Ascending aorta (tissue), 2 donors: ENCODE measurements at places on chromosomes 4 and X.

GRCh38 chr4:139763672-139764071 is 98.1 kb downstream of the MGST2 start:
- H3K27me3 ChIP-seq: no peaks in the 10 kb centered on the region
- no peak overlapping the region for H3K4me3 ChIP-seq
- H3K36me3 ChIP-seq: no peaks in the 10 kb centered on the region
- no peak overlapping the region for H3K27ac ChIP-seq

- DNase-seq: no peak
- H3K4me1 ChIP-seq: no peaks in the 10 kb centered on the region
- no peak overlapping the region for H3K4me3 ChIP-seq
- no peaks in the 10 kb centered on the region for H3K27me3 ChIP-seq
- H3K27ac ChIP-seq: no peak overlapping the region
- H3K36me3 ChIP-seq: no peaks in the 10 kb centered on the region
These were observed 106.7 kb downstream of the ARHGAP6 start for GRCh38 chrX:11558972-11559371.

DNA sequence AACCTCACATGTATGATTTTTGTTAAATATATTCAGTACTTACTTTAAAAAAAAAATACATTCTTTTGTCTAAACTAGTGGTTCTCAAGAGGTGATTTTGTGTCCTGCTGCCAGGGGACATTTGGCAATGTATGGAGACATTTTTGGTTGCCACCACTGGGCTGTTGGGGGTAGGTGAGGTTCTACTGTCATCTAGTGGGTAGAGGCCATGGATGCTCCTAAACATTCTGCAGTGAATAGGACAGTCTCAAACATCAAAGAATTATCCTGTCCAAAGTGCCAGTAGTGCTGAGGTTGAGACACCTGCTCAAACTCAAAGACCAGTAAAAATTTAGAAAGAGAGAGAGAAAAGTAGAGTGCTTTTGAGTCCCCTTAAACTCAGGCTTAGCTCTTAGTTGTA is 32.9 kb upstream of the PGM2 start:
- H3K27ac ChIP-seq: no peak overlapping the region
- no peaks in the 10 kb centered on the region for H3K36me3 ChIP-seq
- no peaks in the 10 kb centered on the region for H3K27me3 ChIP-seq
- no peaks in the 10 kb centered on the region for H3K4me1 ChIP-seq
- no peak for DNase-seq

- no peaks in the 10 kb centered on the region for H3K36me3 ChIP-seq
- no peak overlapping the region for H3K4me3 ChIP-seq
- no peaks in the 10 kb centered on the region for H3K27me3 ChIP-seq
These were observed 103.2 kb upstream of the CITED1 start for GRCh38 chrX:72408885-72409284.

- H3K4me3 ChIP-seq: no peak overlapping the region
- H3K27ac ChIP-seq: no peak overlapping the region
- H3K27me3 ChIP-seq: no peaks in the 10 kb centered on the region
- H3K36me3 ChIP-seq: no peaks in the 10 kb centered on the region
- no peak for DNase-seq
These were observed 982.4 kb upstream of the HS3ST1 start for GRCh38 chr4:12411072-12411471.

GRCh38 chrX:136162827-136163570 is 15.7 kb downstream of the FHL1 start:
- peaks cover 13% of the 10 kb centered on the region for H3K4me1 ChIP-seq
- no peaks in the 10 kb centered on the region for H3K36me3 ChIP-seq
- H3K4me3 ChIP-seq: no peak overlapping the region
- DNase-seq: no peak
- peak overlapping the region; percentile 80 for H3K27ac ChIP-seq
- H3K27me3 ChIP-seq: no peaks in the 10 kb centered on the region

GRCh38 chrX:6674734-6675133 is 139.8 kb upstream of the VCX3A start:
- no peak for DNase-seq
- no peak overlapping the region for H3K4me3 ChIP-seq
- no peaks in the 10 kb centered on the region for H3K27me3 ChIP-seq
- no peaks in the 10 kb centered on the region for H3K36me3 ChIP-seq
- H3K27ac ChIP-seq: no peak overlapping the region

DNA sequence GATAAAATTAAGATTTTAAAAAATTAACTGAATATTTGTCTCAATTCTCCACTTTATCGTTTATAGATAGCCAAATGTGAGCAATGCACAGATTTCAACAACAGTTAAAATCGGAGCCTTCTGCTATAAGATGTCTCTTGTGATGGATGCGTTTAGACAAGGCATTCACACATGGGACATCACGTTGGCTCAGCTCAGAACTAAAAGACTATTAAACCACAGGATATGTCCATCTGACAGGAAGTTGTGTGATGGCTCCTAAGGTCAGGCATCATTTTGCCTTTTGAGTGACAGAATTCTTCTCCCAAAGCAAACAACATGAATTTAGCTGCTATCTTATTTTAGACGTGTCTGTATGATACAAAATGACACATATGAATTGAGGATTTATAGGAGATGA is 17.3 kb upstream of the VCX3B start:
- no peak overlapping the region for H3K27ac ChIP-seq
- no peaks in the 10 kb centered on the region for H3K27me3 ChIP-seq
- DNase-seq: no peak
- H3K4me1 ChIP-seq: no peaks in the 10 kb centered on the region
- no peaks in the 10 kb centered on the region for H3K36me3 ChIP-seq

- H3K4me3 ChIP-seq: no peak overlapping the region
- no peaks in the 10 kb centered on the region for H3K27me3 ChIP-seq
- no peak for DNase-seq
- no peak overlapping the region for H3K27ac ChIP-seq
- no peaks in the 10 kb centered on the region for H3K36me3 ChIP-seq
These were observed 4.3 kb downstream of the QRFPR start for GRCh38 chr4:121376556-121376955.

- no peak for DNase-seq
- H3K27ac ChIP-seq: no peak overlapping the region
- H3K36me3 ChIP-seq: no peaks in the 10 kb centered on the region
- H3K27me3 ChIP-seq: no peaks in the 10 kb centered on the region
- no peaks in the 10 kb centered on the region for H3K4me1 ChIP-seq
These were observed 7.4 kb upstream of the NFKB1 start for GRCh38 chr4:102493794-102494193.

DNA sequence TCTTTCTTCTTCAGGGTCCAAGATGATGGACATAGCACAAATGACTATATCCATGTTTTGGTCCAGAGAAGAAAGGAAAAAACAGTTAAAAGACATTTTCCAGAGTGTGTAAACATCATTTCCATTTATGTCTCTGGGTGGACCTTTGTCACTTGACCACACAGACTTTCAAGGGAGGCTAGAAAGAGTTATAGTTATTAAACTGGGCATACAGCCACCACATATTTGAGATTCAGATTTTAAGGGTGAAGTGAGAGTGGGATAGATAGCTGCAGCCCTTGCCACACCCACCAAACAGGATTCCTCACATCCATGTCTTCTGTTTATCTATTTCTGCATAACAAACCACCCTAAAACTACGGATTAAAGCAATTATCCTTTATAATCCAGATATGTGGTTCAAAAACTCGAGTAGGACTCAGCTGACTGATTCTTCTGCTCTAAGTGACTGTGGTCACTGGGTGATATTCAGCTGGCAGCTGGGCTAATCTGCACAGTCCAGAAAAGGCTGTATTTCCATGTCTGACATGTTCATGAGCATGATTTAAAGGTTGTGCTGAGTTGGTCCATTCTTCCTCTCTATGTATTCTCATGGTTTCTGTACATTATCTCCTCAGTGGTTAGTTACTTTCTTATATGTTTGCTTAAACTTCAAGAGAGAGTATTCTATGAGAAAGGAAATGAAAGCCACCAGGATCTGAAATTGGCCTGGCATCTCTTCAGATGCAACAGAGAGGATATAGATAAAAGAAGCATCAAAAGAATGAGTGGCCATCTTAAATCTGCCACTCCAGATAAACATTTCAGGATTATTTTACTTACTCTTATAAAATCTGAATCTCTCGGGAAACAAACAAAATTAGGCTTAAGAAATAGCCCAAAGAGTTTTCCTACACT is 459.8 kb upstream of the CTSO start:
- H3K4me3 ChIP-seq: no peak overlapping the region
- H3K27me3 ChIP-seq: no peaks in the 10 kb centered on the region
- DNase-seq: no peak
- H3K27ac ChIP-seq: no peak overlapping the region
- H3K36me3 ChIP-seq: no peaks in the 10 kb centered on the region
- H3K4me1 ChIP-seq: no peaks in the 10 kb centered on the region

- H3K27ac ChIP-seq: no peak overlapping the region
- H3K4me3 ChIP-seq: no peak overlapping the region
- no peaks in the 10 kb centered on the region for H3K27me3 ChIP-seq
These were observed 32.7 kb upstream of the TMEM150C start for GRCh38 chr4:82594456-82594855.

- no peaks in the 10 kb centered on the region for H3K4me1 ChIP-seq
- no peaks in the 10 kb centered on the region for H3K27me3 ChIP-seq
These were observed 11.2 kb upstream of the ELF4 start for GRCh38 chrX:130121505-130121800.

- no peak overlapping the region for H3K4me3 ChIP-seq
- H3K27ac ChIP-seq: no peak overlapping the region
- H3K36me3 ChIP-seq: no peaks in the 10 kb centered on the region
These were observed 4.6 kb upstream of the ANTXR2 start for GRCh38 chr4:80077639-80078038.

GRCh38 chrX:136656361-136656964 is 8.5 kb downstream of the CD40LG start:
- no peak overlapping the region for H3K27ac ChIP-seq
- no peak overlapping the region for H3K4me3 ChIP-seq
- DNase-seq: no peak
- H3K27me3 ChIP-seq: no peaks in the 10 kb centered on the region
- H3K36me3 ChIP-seq: no peaks in the 10 kb centered on the region

DNA sequence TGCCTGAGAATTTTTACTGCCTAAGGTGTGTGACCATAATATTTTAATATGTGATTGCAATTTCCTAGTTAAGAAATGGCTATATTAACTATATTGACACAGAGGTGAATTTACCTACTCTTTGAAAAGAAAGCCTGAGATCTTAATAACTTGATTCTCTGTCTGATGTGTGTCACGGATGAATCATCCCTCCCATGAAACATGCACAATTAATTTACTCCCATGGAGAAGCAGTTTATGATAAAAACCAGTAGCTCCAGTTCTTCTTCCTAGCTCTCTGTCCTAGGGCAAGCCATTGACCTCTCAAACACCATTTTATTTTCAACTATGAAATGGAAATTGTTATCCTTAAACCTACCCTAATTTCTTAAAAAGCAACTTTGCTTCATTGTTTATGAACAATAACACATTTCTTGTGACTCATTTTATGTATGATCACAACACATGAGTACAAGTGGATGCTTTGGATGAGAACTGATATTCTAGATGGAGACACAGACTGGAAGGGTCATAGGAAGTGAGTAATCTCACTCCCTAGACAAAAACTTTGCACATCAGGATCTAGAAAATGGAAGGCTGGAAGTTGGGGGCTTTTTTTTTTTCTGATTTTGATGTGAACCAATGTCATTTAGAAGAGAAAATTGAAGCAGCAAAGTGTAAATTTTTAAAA is 438.3 kb downstream of the GPAT3 start:
- no peaks in the 10 kb centered on the region for H3K27me3 ChIP-seq
- no peak for DNase-seq
- H3K4me1 ChIP-seq: no peaks in the 10 kb centered on the region
- no peak overlapping the region for H3K27ac ChIP-seq
- H3K4me3 ChIP-seq: no peak overlapping the region

DNA sequence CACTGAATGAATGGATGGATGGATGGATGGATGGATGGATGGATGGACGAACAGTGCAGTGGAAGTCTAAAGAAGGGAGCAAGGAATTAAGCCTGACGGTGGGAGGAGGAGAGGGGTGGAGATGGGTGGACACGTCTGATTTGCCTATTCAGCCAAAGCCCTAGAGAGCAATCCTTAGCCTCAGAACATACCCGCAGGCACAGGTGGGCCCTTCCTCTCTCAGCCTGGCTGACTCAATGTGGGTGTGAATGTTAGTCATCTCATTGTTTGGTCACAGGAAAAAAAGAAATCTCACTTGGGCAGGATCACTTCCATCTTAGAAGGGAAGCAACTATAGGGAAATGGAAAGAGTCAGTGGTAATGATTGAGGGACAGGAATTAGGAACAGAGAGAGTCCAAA is 165.9 kb downstream of the PJA1 start:
- H3K27ac ChIP-seq: no peak overlapping the region
- DNase-seq: no peak
- H3K36me3 ChIP-seq: no peaks in the 10 kb centered on the region
- no peaks in the 10 kb centered on the region for H3K27me3 ChIP-seq
- no peak overlapping the region for H3K4me3 ChIP-seq

GRCh38 chr4:48665555-48666186 is 114.4 kb downstream of the FRYL start:
- H3K4me1 ChIP-seq: peaks cover 2% of the 10 kb centered on the region
- no peak for DNase-seq
- no peaks in the 10 kb centered on the region for H3K36me3 ChIP-seq
- H3K27me3 ChIP-seq: no peaks in the 10 kb centered on the region
- H3K27ac ChIP-seq: no peak overlapping the region
- H3K4me3 ChIP-seq: no peak overlapping the region

- no peak overlapping the region for H3K27ac ChIP-seq
- DNase-seq: no peak
- peak overlapping the region; percentile 61 for H3K4me3 ChIP-seq
- no peaks in the 10 kb centered on the region for H3K4me1 ChIP-seq
- H3K36me3 ChIP-seq: no peaks in the 10 kb centered on the region
These were observed 208.9 kb downstream of the NWD2 start for GRCh38 chr4:37453281-37453998.

- no peaks in the 10 kb centered on the region for H3K27me3 ChIP-seq
- no peak for DNase-seq
- H3K4me3 ChIP-seq: no peak overlapping the region
- H3K27ac ChIP-seq: no peak overlapping the region
- no peaks in the 10 kb centered on the region for H3K4me1 ChIP-seq
These were observed 32.8 kb upstream of the RELL1 start for GRCh38 chr4:37719021-37719420.
